ENCODE measurements at places on chromosomes 6 and 20. TPM values are rescaled to one million over a fixed set of nuclear protein-coding genes. Genes with fewer than 3 reads are reported as not detected.

MTG2 gene
- 16.2 TPM for total RNA-seq

TCP1 gene
- total RNA-seq = 136 TPM

RAET1L gene
- total RNA-seq = not detected

FAM110A gene
- total RNA-seq = 4.7 TPM

CST4 gene
- 0.78 TPM for total RNA-seq

HLA-DQB2 gene
- not detected for total RNA-seq

SLC12A5 gene
- not detected for total RNA-seq

COL12A1 gene
- total RNA-seq = 110 TPM

PBOV1 gene
- total RNA-seq = not detected

SYCP2L gene
- total RNA-seq = not detected

FAM83C gene
- not detected for total RNA-seq

NDRG3 gene
- 34.2 TPM for total RNA-seq

FUT9 gene
- not detected for total RNA-seq

MGME1 gene
- total RNA-seq = 7.9 TPM

ZNF391 gene
- 3.3 TPM for total RNA-seq

All from epithelial cell of alveolus of lung (primary cell).